ENCODE measurements at places on chromosomes 3 and 15.

- no peak for DNase-seq
Observed at GRCh38 chr3:64190517-64191515, 34.5 kb downstream of the PRICKLE2 start.

GRCh38 chr3:4730719-4731118, 237.6 kb downstream of the ITPR1 start:
- DNase-seq, result no peak

GRCh38 chr3:139324456-139324855, 19.4 kb upstream of the MRPS22 start:
- DNase-seq, result no peak

DNA sequence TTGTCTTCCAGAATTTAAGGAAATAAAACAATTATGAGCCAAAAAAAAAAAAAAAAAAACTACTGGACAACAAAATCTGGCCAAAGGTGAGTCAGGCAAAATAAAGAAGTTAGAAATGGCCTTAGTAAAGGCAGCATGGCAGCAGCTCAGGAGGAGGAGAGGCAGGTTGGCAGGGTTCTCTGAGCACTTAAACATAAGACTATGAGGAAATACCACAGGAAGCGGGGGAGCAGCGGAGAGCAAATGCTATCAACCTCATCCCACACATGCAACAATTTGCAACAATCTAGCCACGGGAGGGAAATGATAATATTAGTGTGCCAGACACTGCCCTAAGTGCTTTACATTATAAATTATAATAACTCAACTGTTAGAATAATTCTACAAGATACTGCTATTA, 247.3 kb upstream of the NSMCE3 start:
- DNase-seq, result no peak

- DNase-seq, result no peak
Observed at GRCh38 chr3:152302521-152303021, 33.8 kb downstream of the MBNL1 start.

DNA sequence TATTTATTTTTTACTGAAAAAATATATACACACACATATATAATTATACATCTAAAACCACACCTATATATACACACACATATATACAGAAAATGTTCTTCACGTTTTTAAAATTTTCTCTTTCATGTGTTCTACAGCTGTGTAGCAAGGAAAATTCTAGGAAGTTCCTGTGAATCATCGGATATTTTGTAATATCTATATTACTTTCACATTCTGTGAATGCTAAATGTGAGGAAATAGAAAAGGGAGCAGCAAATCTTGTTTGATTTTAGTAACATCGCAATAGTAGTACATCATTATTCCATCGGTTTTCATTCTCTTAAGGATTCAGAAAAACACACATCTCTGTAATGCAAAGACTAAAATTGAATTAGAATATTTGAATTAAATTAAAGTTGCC, 836.8 kb upstream of the NECTIN3 start:
- DNase-seq, result no peak

- no peak for DNase-seq
Observed at GRCh38 chr3:139006051-139006716, at the start of gene PRR23A. PRR23A (minus strand) TSS chr3:139006268; CDS start chr3:139006268, 0 bp downstream.

- no peak for DNase-seq
Observed at GRCh38 chr15:70669006-70669602, 94.3 kb downstream of the UACA start.

- DNase-seq, result no peak
Observed at GRCh38 chr3:120418866-120419490, 31.8 kb downstream of the FSTL1 start.

DNA sequence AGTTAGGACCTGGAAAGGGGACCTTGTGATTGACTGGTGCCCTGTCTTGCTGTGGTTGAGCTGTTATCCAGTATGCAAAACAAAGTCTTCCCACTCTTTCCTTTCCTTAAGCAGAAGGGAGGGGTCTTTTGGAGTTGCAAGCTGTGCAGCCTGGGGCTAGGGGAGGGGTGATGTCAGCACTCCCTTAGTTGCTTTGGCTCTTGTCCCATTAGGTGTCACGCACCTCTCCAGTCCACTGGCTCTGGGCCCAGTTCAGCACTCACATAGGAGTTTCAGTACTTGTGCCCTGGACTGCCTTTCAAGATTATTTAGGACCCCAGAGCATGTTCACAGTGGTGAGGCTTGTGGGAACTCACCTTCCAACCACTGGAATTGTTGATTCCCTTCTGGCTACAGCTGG, 238.5 kb downstream of the DOCK3 start:
- no peak for DNase-seq

Measured in stimulated activated CD8-positive, alpha-beta memory T cell treated with anti-CD3 and anti-CD28 coated beads, Interleukin-15, amount 100 ng/mL, for 48 hours (primary cell).